ENCODE measurements at places on chromosomes 2 and 18. TPM values are rescaled to one million over a fixed set of nuclear protein-coding genes. Genes with fewer than 3 reads are reported as not detected.

ITGB6 gene
- total RNA-seq = not detected

RNF149 gene
- total RNA-seq = 9.0 TPM

DSC1 gene
- total RNA-seq = not detected

LRRTM4 gene
- 1.1 TPM for total RNA-seq
